ENCODE measurements at places on chromosomes 4 and X.

DNA sequence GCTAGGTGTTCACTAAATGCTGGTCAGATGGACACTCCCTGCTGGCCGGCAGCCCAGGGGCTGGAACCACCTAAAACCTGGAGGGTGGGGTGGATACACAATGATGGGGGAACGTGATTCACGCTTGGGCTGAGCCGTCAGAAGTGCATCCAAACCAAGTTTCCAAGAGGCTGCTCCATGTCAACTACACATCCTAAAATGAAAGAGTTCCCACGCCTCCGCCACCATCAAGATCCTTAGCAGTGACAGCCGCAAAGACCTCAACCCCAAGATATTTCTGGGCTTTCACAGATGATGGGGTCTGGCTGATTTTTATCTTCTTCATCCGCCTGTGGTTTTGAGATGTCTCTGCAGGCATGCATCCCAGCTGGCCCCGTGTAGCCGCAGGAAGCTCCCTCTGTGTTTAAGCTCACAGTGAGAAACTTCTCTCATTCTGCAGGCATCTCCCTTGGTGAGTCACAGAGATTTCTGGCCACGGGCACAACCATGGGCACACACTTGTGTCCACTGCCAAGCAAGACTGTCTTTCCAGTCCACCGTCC is 84.4 kb downstream of the HTRA3 start:
- no peak for DNase-seq

- no peak for DNase-seq
Measured at GRCh38 chrX:40064055-40064597, 33.6 kb downstream of the BCOR start.

GRCh38 chrX:20224814-20225487 is 41.8 kb downstream of the RPS6KA3 start:
- no peak for DNase-seq

DNA sequence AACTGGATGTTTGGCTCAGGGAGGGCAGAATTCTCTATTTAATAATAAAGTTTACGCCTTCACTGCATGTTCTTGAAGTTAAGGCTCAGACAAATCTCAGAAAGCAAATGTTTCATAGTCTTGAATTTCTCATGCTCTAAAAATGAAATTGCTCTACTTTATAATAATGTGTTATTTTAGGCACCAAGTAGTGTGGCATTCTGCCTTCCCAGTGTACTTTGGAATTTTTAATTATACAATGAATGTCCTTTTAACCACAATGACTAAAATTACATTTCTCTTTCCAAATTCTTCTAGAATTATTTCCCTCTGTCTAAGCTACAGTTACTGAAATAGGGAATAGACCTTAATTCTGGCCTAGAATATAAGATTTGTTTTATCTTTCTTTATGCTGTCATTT is 97.9 kb upstream of the PDE5A start:
- DNase-seq: no peak

DNA sequence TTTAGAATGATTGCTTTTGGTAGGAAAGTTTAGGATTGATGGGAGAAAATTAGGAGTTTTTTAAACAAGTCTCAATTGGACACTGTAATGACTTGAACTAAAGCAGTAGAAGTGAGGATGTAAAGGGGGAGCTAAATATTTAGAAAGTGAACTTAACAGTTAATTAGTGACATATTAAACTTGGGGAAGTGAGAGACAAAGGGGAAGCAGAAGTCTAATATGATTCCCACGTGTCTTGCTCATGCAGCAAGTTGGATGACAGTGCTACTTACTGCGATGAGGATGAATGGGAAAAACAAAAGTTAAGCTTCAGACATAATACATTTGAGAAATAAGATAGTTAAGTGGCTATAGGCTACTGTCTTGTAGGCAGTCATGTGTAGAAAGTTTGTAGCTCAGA is 110.4 kb downstream of the RPA4 start:
- no peak for DNase-seq

DNA sequence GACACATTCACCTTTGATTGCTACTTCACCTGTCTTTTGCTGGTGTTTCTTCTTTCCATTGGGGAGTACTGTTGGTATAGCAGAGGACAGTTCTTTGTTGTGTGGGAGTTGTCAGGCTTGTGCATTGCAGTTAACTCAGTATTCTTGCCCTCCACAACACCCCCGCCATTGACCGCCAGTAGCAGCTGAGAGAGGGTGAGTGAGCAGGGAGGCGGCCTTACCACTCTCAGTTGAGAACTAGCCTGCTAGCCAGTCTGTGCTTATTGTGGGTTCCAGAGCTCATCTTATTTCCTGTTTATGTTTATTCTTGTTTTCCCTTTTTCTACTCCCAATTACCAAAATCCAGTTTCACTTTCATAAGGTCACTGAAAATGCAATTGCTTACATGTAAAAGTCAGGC is 52.2 kb downstream of the STIM2 start:
- no peak for DNase-seq

- no peak for DNase-seq
Measured at GRCh38 chr4:87005690-87006425, 71.0 kb downstream of the AFF1 start.

DNA sequence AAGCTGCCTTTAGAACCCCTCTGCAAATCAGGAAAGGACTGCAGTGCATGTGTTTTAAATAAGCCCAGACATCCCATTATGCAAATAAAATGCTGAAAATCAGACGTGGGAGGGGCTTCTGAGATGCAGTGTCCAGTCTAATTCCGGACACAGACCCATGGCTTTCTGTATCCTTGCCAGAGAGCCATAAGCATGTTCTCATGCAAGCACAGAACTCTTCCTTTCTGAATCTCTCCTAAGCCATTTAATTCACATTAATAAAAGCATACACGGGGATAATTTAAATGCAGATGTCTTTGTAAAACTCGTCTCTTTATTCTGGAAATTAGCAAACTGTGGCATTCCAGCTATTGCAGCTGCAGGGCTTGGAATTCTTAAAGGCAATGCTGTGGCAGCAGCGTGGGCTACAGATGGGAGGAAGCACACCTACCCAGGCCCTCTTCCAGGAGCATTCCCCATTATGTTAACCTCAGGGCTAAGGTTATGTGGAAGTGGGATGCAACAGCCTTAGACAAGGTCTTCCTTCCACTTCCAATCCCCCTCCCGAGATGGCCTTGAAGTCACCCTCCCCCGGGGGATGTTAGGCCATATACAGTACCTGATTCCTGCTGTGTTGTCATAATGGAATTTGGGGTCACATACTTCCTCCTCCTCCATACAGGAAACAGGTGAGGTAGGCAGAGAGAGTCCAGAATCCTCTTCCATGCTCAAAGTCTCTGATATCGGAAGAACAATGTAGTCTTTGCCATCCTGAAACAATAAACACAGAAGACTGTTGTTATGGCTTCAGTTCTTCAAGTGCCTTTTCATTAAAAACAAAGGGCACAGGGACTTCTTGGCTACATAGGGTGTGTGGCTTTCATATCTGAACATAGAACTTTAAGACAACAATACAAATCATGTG is 38.1 kb downstream of the KDR start:
- DNase-seq: no peak

DNA sequence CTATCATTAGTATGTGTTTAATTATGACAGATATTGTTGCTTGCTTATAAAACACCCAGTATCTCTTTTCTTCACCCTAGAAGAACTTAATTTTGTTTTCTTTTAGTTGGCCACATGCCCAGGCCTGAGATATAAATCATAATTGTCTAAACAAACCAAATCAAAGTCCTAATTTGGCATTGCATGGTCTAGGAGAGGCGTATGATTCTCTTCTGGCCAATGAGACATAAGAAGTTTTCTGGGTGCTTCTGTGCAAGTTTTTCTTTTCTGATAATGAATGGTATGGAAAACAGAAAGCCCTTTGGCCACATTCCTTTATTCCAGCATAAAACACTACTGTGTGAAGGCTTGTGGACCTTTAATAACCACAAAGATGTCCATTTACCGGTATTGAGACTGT is 192.9 kb upstream of the CTSO start:
- no peak for DNase-seq

DNA sequence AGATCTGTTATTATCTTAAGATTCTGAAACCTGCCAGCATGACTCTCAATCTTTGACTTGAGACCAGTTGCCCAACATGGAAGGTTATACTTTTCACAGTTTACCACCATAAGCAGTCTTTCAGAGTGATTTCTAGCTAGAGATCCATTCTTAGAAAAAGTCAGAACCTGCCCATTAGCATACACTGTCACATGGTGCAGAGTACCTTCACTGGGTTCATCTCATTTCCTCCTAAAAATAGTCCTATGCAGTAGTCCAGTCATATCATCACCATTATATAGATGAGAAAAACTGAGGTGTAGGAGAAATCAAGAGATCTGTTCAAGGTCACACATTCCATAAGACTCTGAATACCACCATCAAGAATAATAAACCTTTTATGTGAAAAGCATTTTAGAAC is 153.6 kb downstream of the AR start:
- no peak for DNase-seq

Data from GM04503 (cell line).